Mucosa of descending colon (tissue), 3 donors: ENCODE measurements at places on chromosomes 4 and X. TPM values are rescaled to one million over a fixed set of nuclear protein-coding genes. Genes with fewer than 3 reads are reported as not detected.

The GATA1 gene
- total RNA-seq: not detected

The PLXNB3 gene
- 3.0 TPM for total RNA-seq

The NLGN3 gene
- 3.1 TPM for total RNA-seq

The SPANXN3 gene
- total RNA-seq: not detected

The GALNT7 gene
- 141 TPM for total RNA-seq

The CSN2 gene
- not detected for total RNA-seq

The ETDB gene
- not detected for total RNA-seq

The PROM1 gene
- 69.6 TPM for total RNA-seq

The WDFY3 gene
- total RNA-seq: 55.5 TPM

The GRID2 gene
- 0.44 TPM for total RNA-seq

The DCAF8L1 gene
- total RNA-seq: not detected

GRCh38 chrX:53073115-53073586 lies 9.0 kb upstream of the TSPYL2 start:
- DNase-seq: no peak

GRCh38 chrX:10404436-10404835 lies 215.9 kb downstream of the MID1 start:
- no peak for DNase-seq

- DNase-seq: peak; percentile 42
Observed at GRCh38 chr4:77465271-77465670, 140.3 kb upstream of the CXCL13 start.

GRCh38 chr4:26372525-26373172 lies 51.8 kb downstream of the RBPJ start:
- no peak for DNase-seq

GRCh38 chrX:103608306-103608963 lies 672 bp downstream of the TCEAL3 start:
- DNase-seq: no peak

DNA sequence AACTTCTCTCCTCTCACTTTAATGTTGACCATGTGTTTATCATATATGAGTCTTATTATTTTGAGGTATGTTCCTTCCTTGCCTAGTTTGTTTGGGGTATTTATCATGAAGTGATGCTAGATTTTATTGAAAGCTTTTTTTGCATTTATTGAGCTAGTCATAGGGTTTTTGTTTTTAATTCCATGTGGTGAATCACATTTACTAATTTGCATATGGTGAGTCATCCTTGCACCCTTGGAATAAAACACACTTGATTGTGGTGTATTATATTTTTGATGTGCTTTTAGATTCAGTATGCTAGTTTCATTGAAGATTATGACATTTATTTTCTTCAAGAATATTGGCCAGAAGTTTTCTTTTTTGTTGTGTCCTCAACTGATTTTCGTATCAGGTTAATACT lies 464.6 kb downstream of the PCDH18 start:
- DNase-seq: no peak

- DNase-seq: no peak
Observed at GRCh38 chr4:36944232-36944631, 300.3 kb upstream of the NWD2 start.

DNA sequence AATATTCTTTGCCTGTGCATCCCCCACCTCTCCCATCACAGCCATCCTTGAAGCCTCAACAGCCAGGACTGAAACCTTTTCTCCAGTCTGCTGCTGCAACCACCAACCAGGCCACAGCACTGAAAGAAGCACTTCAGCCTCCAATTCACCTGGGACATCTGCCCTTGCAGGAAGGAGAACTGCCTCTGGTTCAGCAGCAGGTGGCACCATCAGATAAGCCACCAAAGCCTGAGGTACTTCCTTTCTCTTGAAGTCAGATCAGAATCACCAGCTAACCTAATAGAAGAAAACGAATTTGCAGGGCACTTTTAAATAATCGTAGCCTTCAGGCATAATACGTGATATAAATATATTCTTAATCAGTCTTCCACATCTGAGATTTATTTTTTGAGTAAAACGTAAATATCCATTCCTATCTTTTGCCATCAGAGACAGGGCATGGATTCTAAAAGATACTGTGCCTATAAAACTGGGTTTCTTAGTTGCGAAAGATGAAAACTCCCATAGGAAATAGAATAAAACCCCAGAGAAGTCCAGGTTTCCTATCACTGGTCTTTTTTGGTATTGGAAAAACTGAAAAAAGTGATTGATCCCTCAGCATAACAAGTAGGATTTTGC lies 9.5 kb downstream of the AMBN start:
- peak; percentile 67 for DNase-seq

GRCh38 chrX:118780509-118780908 lies 43.1 kb upstream of the ZCCHC12 start:
- no peak for DNase-seq

- no peak for DNase-seq
Observed at GRCh38 chrX:73069365-73070035, 9.8 kb downstream of the PABPC1L2A start.

DNA sequence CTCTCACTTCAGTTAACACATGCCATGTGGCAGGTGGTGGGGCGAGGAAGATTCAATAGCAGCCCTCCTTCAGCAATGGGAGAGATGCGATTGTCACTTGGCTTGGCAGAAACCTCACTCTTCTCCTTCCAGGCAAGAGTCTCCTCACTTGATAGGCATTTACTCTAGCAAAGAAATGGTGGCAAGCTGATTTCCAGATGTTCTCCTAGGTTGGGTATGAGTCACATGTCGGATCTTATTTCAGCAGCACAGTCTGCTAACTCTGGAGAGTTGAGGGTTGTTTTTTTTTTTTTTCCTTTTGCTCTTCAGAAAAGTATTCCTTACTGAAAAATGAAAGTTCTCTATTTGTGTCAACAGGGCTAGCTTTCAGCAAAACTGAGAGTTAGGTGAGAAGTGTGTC lies 119.5 kb upstream of the CHRDL1 start:
- no peak for DNase-seq

DNA sequence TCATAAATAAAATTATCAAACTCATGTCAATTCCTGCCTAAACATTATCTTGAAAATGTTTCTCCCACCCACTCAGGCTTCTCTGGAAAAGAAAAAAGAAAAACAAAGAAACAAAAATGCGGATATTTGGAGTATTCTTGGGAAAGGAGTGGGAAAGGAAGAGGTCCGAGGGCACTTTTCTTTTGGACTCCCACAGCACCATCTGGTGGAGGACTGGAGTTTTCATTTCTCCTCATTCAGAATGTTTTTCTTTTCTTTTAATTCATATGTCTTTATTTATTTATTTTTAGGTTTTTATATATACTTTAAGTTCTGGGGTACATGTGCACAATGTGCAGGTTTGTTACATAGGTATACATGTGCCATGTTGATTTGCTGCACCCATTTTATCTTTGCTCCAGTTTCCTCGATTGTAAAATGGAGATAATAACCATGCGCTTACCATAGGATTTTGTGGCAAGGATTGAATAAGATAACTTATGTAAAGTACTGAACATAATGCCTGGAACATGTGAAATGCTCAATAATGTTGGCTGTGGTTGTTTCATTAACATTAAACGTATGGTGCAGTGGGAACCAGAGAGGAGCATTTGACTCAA lies 8.0 kb upstream of the KCNE5 start:
- peak; percentile 15 for DNase-seq

GRCh38 chrX:151155234-151155633 lies 21.1 kb upstream of the GPR50 start:
- no peak for DNase-seq

DNA sequence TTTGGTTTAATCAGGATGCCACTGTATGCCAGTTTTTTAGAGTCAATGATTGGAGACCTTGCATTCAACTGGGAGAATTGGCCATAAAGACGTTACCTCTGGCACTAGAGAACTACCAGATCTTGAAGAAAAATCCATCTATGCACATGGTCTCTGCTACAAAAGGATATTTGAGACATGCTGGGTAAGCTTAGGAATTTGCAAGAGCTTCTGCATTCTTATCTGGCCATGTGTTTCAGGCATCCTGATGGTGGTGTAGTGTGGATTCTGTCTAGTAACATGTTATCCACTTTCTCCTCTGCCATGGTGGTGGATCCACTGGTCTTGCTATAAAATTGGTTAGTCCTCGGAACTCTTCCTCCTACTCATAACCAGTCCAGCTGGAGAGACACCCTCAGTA lies 185.3 kb upstream of the WDFY3 start:
- DNase-seq: no peak

DNA sequence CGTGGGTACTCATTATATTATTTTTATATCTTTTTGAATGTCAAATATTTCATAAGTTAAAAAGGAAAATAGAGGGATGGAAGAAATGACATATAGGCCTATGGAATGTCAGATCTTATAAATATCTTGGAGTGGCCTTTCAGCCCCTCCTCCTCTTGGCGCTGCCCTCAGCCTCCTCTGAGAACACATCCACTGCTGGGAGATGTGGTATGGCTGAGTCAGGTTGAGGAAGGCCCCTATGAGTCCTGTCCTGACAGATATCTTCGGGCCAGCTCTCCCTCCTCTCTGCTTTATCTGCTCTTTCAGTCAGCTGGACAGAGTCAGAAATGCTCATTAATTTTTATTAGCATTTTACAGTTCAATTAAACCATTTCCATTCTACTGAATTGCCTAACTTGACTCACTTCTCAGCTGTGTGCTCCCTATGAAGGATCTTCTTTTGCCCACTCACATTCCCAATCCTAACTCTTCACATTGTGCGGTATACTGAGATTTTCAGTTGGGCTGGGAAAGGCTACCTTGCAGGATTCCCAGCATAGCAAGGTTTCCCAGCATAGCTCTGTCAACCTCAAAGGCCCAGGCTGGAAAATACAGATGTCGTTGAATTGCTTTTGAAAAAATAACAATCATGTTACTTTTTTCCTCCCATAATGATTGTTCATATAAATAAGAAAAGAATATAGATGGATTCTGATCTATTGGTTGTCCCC lies 128.0 kb downstream of the ARHGEF9 start:
- DNase-seq: no peak

GRCh38 chrX:131845771-131846170 lies 177.3 kb upstream of the STK26 start:
- DNase-seq: no peak

DNA sequence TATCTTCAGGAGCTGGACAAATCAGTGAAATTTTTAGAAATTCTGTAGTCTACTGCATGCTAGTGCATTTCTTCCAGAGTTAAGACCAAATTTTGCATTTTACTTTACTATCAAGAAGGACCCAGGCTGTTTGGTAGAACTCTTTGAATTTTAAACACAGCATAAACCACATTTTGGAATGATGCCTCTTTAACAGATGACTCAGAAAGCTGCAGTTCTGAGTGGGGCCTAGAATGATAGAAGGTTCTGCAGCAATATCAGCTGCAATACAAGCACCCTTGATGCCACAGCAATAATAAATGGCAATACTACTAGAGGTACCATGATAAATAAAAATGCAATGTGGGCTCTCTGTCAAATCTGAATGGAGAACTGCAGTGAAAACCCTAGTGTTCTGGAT lies 198.7 kb downstream of the TMA16 start:
- no peak for DNase-seq

- no peak for DNase-seq
Observed at GRCh38 chr4:111228396-111228795, 605.5 kb upstream of the PITX2 start.

- no peak for DNase-seq
Observed at GRCh38 chrX:113548308-113549015, 707.8 kb upstream of the AMOT start.

- no peak for DNase-seq
Observed at GRCh38 chr4:163263606-163264005, 68.8 kb downstream of the NPY1R start.

DNA sequence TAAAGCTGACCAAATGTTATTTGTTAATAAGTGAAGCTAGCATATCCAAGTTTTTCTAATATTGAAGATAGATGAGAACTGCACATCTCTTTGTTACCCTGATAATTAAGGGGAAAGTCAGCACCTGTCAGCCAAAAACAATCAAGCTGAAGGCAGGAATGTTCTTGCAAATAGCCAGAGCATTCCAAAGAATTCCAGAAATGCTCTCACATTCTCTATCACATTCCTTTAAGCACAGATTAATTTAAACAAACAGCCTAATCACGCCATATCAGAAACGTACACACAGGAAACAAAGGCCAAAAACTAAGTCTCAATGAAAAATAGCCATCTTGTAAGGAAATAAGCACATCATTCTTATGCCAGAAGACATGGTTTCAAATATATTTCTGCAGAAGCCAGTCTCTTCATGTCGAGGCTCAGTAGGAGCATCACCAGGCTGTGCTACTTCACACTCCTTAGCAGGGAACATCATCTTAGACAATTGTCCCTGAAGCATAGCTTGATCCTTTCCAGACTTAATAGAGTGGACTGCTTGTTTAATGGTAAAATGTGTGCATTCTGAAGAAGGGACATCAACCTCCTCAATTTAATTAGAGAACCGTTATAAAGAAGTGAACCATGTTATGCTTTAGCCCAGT lies 252.9 kb upstream of the TTC29 start:
- DNase-seq: no peak

DNA sequence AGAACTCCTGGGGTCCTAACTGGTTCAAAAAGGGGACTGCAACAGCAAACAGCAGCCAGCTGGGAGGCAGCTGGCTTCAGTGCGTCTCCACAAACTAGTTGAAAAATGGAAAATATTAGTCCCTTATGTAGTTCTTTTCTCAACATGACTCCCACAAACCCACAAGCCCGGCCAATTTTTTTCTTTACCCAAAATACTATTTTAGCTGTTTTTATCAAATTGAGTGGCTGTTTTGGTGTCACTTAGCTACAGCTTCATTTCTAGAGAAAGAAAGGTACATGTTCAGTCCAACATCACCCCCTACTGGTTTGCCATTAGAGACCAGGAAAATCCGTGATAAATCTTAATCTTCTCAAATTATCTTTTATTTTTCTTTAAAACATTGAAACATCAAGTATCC lies 97.2 kb downstream of the GUCY2F start:
- no peak for DNase-seq

- no peak for DNase-seq
Observed at GRCh38 chr4:1478766-1479355, 72.6 kb upstream of the NKX1-1 start.

GRCh38 chr4:41763729-41764128 lies 15.2 kb upstream of the PHOX2B start:
- no peak for DNase-seq

DNA sequence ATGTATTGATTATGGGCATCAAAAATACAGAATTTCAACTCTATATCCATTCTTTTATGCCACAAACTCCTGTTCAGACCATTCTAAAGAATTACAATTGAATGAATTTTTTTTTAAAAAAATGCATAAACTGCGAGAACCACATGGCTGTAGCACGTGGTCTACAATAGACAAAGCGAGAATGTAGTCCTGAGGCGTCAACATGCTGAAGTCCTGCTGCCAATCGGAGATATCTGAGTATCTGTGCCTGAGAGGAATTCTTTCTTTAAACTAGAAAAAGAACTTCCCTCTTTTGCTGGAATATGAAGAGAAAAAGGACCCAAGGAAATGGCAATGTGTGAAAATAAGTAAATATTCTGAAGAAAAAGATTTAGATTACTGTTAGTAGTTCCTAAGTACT lies 105.7 kb downstream of the CDS1 start:
- DNase-seq: no peak

- no peak for DNase-seq
Observed at GRCh38 chrX:123607806-123608205, 125.0 kb downstream of the THOC2 start.

DNA sequence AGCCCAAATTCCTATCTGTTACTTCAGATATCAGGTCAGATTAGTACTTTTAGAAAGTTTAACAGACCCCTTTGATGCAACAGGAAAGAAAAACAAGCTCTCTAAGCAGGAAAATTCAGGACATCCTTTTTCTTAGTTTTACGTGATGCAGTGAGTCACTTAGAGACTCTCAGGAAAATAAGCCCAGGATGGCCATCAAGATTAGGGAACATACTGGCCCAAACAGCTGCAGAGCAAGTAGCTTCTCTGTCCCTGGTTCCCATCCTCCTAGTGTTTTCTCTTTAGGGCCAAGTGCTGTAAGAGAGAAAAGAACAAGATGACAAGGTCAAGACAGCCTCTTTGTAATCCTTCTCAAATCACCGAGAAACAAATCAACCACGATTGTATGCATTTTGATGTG lies 219.1 kb downstream of the ZNF674 start:
- DNase-seq: no peak
